ENCODE measurements at places on chromosomes 7 and 10.

DNA sequence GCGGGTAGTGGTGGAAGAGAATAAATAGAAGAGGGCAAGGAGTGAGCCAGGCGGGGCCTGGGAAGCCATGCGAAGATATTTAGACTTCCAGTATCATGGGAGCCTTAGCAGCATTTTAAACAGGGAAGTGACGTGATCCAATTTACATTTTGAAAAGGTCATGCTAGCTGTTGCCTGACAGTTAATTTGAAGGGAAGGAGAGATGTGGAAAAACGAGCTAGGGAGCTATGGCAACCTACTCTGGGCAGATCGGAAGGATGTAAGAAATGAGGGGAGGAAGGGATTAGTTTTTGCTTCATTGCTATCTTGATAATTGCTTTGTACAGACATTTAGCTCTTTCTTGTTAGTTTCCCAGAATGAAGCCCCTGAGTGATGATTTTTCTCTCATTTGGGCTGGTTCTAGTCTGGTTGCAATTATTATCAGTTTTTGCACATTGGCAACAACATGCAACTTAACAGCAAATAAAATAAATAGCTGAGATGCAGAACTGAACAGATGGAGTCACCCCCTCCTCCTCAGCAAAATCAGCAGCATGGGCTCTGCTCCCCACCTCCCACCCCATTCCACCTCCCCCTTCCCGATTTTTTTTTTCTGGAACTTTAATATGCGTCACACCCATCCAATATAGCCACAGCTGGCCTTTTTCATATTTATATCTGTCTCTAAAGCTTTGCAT lies 13.0 kb upstream of the CALU start:
- no peak for DNase-seq

DNA sequence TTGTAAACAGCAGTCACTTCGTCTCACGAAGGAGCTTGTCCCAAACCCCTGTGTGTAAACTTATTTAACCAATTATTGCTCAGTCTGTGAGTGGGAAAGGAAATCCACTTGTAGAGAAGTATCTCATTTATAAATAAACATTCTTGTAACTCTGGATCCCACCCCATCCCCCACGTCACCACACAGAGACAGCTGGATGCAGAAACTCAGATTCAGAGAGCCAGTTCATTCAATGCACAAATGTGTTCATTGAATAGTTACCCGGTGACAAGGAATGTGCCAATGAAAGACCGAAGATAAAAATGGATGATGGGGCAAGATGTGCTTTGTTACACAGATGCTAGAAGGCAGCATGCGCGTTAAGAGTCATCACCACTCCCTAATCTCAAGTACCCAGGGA lies 8.3 kb upstream of the OCM start:
- DNase-seq, result no peak

DNA sequence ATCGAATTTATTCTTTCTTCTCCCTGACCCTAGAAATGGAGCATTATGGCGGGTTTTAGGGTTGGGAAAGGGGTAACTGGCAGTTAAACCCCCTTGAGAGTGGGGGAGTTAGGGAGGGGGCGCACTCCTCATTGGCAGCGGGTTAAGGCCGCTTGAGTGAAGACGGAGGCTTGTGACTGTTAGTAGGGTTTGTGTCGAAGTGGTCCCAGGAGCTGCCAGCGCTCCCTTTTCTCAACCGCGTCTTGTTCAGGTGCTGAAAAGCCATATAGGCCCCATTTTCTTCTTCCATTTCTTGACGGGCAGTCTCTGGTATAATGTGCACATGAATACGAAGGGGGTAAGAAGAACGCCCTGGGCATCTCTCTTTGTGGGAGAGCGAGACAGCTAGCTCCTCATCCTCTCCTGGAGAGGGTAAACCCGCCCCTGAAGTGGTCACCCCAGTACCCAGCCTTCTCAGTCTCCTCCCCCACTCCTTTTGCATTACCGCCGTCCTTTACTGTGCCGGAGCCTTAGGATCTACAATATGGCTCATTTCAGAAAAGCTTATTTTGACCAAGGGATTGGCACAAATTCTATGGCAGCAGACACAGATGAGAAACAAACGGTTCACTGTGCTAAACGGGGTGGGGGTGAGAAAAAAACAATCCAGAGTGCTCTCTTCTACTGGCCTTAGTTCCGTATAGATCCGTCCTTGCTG lies 836 bp downstream of the KMT2E start:
- peak; percentile 73 for DNase-seq

DNA sequence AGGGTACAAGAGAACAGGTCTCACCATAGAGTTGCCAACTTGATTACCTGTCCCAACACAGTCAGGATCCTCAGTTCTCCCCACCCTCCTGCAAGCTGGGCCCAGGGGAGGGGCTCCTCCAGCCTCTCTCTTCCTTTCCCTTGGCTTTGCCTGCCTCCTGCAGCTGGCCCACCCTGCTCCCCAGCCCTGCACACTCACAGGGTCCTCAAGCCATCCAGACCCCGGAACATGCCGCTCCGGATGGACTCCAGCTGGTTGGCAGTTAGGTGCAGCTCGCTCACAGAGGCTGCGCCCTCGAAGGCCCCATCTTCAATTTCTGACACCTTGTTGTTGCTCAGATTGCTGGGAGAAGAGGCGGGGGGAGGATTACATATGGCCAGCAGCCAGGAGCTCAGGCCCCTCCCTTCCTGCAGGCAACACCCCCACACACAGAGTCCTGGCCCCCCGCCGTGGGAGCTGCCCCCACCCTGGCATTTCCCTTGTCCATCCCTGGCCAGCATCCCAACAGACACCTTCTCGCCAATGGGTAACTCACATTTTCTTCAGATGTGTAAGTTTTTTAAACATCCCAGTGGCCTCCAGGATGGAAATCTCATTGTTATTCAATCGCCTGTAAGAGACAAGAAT lies 139.2 kb downstream of the SLIT1 start:
- no peak for DNase-seq
